Activated CD8-positive, alpha-beta memory T cell treated with anti-CD3 and anti-CD28 coated beads, Interleukin-2, amount 10 ng/mL, durations not matched to agents 7 days and 5 days (primary cell): ENCODE measurements at places on chromosomes 3 and 15. TPM values are rescaled to one million over a fixed set of nuclear protein-coding genes. Genes with fewer than 3 reads are reported as not detected.

Gene MANF
- total RNA-seq, result 182 TPM

Gene GABRG3
- total RNA-seq, result not detected

Gene RARRES1
- not detected for total RNA-seq

Gene SH2D7
- total RNA-seq, result 0.28 TPM

Gene P2RY1
- 1.1 TPM for total RNA-seq

Gene CDCP1
- 5.3 TPM for total RNA-seq

Gene SH3GL3
- total RNA-seq, result not detected

Gene ATP8B4
- total RNA-seq, result 69.2 TPM

Gene KIF23
- 81.1 TPM for total RNA-seq

Gene CPN2
- total RNA-seq, result not detected

Gene CPEB1
- total RNA-seq, result not detected

Gene UROC1
- not detected for total RNA-seq

Gene PP2D1
- not detected for total RNA-seq

Gene GOLGA6L7
- not detected for total RNA-seq

Gene SKOR1
- total RNA-seq, result 0.23 TPM

Gene KLHL40
- not detected for total RNA-seq

Gene ROPN1
- total RNA-seq, result not detected

Gene USP19
- total RNA-seq, result 58.3 TPM

Gene KNG1
- not detected for total RNA-seq

Gene PRTG
- not detected for total RNA-seq

Gene THSD4
- not detected for total RNA-seq

Gene FAM107A
- not detected for total RNA-seq

Gene ISL2
- total RNA-seq, result 3.2 TPM

Gene FRMD5
- total RNA-seq, result 0.21 TPM

Gene NR2F2
- not detected for total RNA-seq

Gene ALPK3
- total RNA-seq, result 0.23 TPM

Gene CADM2
- total RNA-seq, result 0.58 TPM

Gene APBA2
- total RNA-seq, result 7.9 TPM

Gene IRAK2
- total RNA-seq, result 9.1 TPM

Gene POLQ
- 55.8 TPM for total RNA-seq

Gene GP5
- total RNA-seq, result 0.28 TPM

Gene ADIPOQ
- total RNA-seq, result not detected

Gene HGD
- total RNA-seq, result 0.49 TPM

Gene OR5H2
- total RNA-seq, result not detected

Gene REC114
- total RNA-seq, result not detected

Gene TTLL13
- 0.80 TPM for total RNA-seq

Gene CPB1
- not detected for total RNA-seq

Gene STRA6
- total RNA-seq, result not detected

Gene STRIT1
- not detected for total RNA-seq

Gene GOLGA6A
- total RNA-seq, result not detected

Gene STAB1
- total RNA-seq, result not detected

Gene PLSCR2
- total RNA-seq, result not detected

Gene PARP15
- total RNA-seq, result 36.1 TPM

Gene SCAANT1
- 1.3 TPM for total RNA-seq

Gene ERICH6
- not detected for total RNA-seq

Gene C2CD4B
- total RNA-seq, result not detected

Gene LTK
- 0.30 TPM for total RNA-seq

Gene LMCD1
- 10.0 TPM for total RNA-seq

Gene ARGFX
- not detected for total RNA-seq
